ENCODE measurements at places on chromosomes 2 and 18.

DNA sequence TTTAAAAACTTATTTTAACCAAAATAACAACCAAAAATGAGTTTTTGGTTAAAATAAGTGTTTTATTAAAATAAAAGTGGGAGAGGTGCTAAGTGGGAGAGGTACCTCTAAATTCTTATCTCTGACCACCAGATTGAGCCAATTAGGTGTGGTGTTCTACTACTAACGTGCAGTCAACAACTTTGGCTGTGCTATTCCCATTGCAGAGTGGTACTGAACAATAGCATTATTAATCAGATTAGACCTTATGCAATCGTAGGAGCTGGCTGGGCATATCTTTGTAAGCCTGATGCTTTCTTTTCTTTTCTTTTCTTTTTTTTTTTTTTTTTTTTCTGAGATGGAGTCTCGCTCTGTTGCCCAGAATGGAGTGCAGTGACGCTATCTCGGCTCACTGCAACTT is 38.9 kb downstream of the RAB27B start:
- no peak for DNase-seq

GRCh38 chr2:10097352-10098148 is 17.3 kb upstream of the CYS1 start:
- DNase-seq, result peak; percentile 27

- no peak for DNase-seq
Measured at GRCh38 chr2:48319863-48320262, 210.1 kb upstream of the STON1 start.

- no peak for DNase-seq
Measured at GRCh38 chr2:120930864-120931263, 195.2 kb downstream of the GLI2 start.

DNA sequence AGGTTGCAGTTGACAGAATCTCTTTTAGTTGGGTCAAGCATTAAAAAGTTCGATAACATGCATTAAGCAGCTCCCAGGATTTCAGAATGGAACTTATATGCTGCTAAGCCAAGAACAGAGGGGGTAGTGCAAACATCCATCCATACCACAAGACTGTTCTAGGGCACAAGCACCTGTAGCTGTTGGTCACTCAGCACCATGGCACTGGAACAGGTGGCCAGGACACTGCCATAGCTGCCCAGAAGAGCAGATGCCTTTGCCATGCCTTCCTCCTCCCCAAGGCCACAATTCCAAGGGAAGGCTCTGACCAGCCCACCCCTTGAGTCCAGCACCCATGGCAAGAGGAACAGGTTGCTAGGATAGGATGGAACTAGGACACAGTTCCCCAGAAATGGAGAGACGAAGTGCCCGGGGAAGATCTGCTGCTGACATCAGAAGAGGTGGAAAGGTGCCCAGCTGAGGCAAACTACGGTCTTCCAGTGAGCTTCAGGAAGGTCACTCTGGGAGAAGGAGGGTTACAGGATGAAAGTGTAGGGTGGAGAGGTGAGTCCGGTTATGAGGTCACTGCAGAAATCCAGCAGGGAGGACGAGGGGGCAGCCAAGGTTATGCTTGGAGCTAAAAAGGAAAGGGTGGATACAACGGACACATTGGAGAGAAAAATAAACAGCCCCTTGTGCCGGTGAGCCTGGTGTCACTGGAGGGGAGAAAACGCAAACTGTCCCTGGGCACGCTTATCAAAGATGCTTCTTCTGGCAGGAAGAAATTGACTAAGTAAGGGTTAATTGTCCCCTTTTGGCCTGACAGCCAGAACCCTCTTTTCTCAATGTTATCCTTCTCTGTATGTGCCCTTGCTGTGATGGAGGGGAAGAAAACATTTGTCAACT is 41.9 kb downstream of the C1QL2 start:
- no peak for DNase-seq

DNA sequence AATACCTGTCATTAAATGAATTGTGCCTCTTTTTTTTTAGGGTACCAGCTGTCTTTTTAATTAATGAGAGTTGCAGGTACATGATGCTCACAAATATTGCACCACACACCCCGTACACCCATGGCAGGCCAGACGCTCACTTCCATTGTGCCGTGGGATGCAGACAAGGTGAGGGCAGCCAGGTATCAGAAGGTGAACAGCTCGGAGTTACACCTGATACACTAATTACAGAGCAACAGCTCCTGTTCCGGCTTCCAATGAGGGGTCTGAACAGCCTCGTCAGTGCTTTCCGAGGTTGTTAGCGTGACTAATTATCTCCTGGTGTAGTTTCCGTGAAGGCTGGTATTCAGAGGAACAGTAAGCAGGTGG is 442.8 kb downstream of the ZNF516 start:
- no peak for DNase-seq

GRCh38 chr18:67117804-67118203 is 398.7 kb downstream of the DSEL start:
- DNase-seq, result no peak

DNA sequence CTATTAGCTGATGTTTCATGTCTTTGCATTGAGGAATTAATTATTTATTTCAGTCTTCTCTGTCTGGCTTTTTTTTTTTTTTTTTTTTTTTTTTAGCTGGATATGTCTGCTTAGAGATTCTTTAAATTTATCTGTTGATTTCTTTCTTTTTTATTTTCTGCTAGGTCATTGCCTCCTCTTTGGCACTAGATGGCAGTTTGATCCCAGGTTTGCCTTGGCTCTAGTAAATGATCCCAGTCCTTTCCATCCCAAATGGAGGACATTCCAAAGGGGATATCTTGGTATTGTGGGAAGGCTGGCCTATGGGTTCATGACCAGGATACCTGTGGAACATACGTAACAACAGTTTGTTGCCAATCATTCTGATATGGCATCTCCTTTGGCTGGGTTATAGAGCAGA is 339.5 kb upstream of the GCFC2 start:
- DNase-seq, result no peak

DNA sequence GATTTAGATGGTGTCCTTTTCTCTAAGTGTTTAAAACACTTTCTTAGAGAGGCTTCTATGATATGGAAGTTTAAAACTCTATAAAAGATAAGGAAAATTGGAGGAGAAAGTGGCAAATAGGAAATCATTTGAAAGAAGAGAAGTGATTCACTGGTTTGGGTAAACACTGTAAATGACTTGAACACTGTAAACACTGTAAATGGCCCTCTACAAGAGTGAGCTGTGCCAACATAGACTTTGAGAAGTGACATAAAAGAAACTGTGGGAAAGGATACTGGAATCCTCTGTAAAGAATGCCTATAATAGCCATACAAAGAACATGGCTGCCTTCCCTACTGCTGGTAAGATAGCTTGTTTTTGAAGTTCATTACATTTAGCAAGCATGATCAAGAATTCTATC is 210.9 kb upstream of the SIX3 start:
- DNase-seq, result no peak

- DNase-seq, result no peak
Measured at GRCh38 chr18:37429791-37430190, 135.8 kb downstream of the CELF4 start.

DNA sequence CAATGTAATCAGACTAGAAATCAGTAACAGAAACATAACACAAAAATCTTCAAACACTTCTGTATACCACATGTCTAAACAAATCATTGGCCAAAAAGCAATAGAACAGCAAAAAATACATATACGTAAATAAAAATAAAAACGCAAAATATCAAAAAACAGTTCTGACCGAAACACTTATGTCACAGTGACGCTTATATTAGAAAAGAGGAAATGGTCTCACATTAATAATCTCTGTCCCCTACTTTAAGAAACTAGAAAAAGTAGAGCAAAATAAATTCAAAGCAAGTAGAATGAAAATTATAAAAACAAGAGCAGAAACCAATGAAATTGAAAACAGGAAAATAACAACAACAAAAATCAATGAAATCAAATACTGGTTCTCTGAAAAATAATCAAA is 41.9 kb downstream of the TMEM131 start:
- DNase-seq, result no peak

DNA sequence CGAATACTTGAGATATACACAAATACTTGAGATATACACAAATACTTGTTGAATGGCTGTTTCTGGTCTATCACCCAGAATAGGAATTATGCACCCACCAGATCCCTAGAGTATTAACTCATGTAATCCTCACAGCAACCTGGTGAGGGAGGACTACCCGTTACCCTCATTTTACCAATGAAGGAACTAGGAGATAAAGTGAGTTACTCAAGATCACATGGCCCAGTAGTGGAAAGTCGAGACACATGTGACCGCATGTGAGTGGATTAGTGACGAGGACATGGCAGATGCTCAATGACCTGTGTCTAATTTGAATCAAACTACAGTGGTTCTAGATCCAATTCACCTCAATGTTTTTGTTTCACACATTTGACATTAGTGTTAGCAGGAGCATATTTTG is 2.4 kb downstream of the MOGAT1 start:
- DNase-seq, result no peak

GRCh38 chr2:238142382-238143205 is 4.1 kb downstream of the KLHL30 start:
- DNase-seq, result no peak

GRCh38 chr2:174014011-174014698 is 49.0 kb upstream of the SP3 start:
- DNase-seq, result no peak

DNA sequence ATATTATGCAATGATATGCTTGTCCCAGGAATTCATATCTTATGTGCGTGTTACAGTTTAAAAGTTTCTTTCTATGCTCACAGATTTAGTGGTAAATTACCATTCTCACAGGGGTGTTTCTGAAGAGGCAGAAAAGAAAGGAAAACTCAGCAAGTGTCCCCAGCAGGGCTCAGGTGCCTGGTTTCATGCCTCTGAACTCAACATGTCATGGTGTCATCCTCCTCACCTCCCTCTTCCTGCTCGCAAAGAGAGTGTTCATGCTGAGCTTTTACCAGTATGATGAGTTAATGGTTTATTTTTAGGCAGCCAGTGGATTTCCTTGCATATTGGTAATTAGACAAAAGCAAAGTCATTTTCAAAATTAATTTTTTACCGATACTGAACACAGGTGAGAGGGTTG is 492.9 kb upstream of the ZEB2 start:
- no peak for DNase-seq

DNA sequence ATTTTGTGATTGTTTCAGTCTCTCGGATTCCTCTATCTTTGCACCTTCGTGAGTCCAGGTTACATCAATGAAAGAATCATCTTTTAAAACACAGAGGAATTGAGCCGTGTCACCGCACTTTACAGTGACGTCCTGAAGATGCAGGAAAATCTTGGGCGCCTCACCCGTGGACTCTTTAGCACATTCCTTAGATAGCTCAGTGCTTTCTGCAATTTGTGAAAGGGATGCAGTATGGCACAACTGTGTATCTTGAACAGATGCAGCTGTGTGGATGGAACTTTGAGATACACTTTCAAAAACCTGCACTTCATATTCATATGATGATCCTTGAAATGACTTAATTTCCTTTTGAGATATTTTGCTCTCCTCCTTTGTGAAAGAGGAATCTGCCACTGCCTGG is 50.9 kb downstream of the TTN start:
- DNase-seq, result no peak

- DNase-seq, result no peak
Measured at GRCh38 chr2:27134781-27135477, 493 bp upstream of the PREB start.

- peak; percentile 53 for DNase-seq
Measured at GRCh38 chr18:23994361-23994902, 20.1 kb upstream of the TTC39C start.

DNA sequence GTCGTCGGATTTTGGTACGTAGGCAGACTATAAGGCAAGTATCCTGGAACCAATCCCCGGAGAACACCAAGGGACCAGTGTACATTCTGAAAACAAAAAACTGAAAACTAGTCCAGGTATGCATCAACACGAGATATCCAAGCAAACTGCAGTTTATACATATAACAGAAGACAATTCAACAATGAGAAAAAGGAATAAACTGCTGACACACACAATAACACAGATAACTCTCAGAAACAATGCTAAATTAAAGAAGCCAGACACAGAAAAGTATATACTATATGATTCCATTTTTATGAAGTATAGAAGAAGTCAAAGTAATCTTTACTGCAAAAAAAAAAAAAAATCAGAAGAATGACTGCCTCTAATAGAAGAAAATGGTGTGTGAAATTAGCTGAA is 5.9 kb downstream of the ROCK2 start:
- no peak for DNase-seq

DNA sequence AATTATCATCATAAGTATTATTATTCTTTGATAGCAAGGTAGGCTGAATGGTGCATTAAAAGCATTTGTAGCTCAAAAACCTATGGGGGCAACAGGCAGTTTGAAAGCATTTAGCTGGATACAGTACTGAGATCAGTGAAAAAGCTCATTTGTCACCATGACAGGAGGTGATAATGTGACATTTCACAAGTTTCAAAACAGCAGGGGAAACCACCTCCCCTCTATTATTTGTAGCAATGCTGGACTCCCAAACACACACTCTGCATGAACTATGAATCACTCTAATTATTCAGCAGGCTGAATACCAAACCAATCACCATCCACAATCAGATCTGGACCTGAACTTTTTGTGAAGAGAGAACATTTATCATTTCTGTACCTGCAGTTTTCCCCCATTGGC is 63.4 kb downstream of the MYO5B start:
- DNase-seq, result no peak

- DNase-seq, result no peak
Measured at GRCh38 chr2:7625392-7626138, 708.4 kb downstream of the RNF144A start.

GRCh38 chr2:190759749-190760213 is 110.9 kb downstream of the NAB1 start:
- DNase-seq, result no peak

GRCh38 chr2:30484995-30485394 is 37.9 kb downstream of the LCLAT1 start:
- DNase-seq, result no peak

- DNase-seq, result peak; percentile 40
Measured at GRCh38 chr18:26383454-26384270, 157.4 kb downstream of the TAF4B start.

GRCh38 chr18:79987566-79987965 is 797 bp downstream of the TXNL4A start:
- no peak for DNase-seq

Measured in CD4-positive, alpha-beta T cell treated with Interleukin-17A for 1 hour (primary cell).